Ascending aorta (tissue), 2 donors: ENCODE measurements at places on chromosomes 16 and 17.

DNA sequence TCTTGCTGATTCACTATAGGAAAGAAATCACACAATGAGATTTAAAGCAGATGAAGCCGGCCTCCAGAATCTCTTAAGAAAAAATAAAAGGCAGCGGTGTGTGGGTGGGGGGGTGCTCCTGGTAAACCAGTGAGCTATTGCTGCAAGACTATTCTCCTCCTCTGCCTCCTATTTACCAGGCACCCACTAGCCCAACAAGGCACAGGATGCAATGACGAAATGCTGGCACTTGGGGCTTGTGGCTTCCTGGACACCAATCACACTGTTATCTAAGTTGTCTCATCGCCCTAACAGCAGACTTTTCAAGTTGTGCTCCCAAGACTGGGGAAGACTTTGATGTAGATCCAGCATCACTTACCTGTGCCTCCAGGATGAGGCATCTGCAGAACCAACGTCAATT is 50.2 kb upstream of the NDRG4 start:
- no peak for DNase-seq

DNA sequence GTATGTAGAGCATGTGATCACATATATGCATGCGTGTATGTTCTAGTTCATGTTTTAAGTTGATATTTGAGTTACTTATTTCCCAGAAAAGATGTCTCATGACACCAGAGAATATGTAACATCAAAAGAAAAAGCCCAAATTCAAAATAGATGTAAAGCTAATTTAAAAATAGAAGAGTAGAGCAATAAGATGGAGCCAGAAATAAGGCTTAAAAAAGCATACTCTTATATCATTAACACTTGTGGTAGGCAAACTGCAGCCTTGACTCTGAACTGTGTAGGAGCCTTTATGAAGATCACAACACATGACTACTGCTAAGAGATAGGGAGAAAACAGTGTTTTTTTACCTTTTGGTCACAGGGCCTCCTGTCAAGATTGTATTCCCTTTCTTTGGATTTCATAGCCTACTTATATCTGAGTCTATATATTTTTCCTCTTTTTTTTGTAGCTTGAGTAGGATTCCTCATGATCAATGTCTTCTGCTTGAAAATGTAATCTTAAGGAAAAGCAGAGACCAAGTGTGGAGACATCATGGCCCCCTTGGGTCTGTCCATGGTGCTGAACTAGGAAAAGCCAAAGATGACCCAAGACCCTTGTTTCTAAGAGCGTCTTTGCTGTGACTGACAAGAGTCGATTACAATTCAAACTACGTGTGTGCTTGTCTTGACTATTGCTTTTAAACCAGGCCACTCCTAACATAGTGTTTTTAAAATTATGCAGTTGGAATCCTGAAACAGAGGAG is 390.4 kb downstream of the SHISA9 start:
- DNase-seq: no peak

- no peak for DNase-seq
These were observed 36.6 kb upstream of the RBFOX3 start for GRCh38 chr17:79647456-79647915.

GRCh38 chr16:16057102-16057501 is 107.7 kb downstream of the ABCC1 start:
- DNase-seq: no peak

GRCh38 chr16:48082516-48082915 is 73.3 kb downstream of the ABCC12 start:
- DNase-seq: no peak

GRCh38 chr17:49204516-49204915 is 5.9 kb downstream of the GNGT2 start:
- DNase-seq: no peak

GRCh38 chr17:1945621-1946020 is 79.5 kb downstream of the RTN4RL1 start:
- no peak for DNase-seq

DNA sequence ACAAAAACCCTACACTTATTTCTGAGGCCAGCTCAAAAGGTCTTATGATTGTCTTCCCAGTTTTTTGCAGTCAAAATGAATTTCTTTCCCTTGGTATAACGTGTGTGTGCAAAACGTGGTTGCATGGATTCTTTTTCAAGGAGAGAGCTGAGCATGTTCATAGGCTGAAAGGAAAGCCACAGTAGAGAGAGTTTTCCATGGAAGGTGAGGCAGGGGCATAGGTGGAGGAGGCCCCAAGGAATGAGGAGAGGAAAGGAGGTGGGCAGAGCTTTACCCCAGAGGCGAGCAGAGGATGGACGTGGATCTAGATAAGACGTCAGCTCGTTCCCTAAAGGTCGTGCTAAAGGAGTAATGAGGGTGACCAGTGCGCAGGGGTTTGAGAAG is 22.8 kb downstream of the TRPV2 start:
- no peak for DNase-seq

DNA sequence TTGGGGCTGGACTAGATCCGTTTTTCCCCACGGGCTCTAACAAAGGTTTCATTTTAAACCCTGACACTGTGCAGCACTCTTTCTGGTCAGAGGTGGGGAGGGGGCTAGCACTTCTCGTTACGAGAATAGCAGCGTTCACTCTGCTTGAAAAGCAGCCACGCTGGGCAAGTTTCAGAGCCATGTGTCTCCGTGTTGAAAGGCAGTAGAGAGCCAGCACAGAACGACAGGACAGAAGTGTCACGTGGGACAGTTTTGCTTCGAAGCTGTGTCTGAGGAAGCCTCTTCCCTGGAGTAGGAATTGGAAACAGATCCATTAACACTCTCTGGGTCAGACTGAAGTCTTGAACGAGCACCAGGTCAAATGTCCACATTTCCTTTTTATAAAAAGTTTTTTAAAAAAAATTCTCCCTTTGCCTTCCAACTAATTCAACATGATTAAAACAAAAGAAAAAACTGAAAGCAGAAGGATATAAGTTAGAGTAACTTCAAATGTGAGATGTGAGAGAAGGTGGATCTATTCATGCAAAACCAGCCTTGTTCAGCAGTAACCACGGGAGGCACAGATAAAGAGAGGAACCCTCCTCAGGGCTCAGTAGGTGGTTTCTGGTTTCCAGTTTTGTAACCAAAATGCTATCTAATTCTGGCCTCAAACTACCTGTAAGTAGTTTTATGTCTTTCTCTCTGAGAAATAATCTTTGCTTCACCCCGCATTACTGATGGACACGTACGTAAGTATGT is 65.0 kb downstream of the SMG6 start:
- DNase-seq: no peak

DNA sequence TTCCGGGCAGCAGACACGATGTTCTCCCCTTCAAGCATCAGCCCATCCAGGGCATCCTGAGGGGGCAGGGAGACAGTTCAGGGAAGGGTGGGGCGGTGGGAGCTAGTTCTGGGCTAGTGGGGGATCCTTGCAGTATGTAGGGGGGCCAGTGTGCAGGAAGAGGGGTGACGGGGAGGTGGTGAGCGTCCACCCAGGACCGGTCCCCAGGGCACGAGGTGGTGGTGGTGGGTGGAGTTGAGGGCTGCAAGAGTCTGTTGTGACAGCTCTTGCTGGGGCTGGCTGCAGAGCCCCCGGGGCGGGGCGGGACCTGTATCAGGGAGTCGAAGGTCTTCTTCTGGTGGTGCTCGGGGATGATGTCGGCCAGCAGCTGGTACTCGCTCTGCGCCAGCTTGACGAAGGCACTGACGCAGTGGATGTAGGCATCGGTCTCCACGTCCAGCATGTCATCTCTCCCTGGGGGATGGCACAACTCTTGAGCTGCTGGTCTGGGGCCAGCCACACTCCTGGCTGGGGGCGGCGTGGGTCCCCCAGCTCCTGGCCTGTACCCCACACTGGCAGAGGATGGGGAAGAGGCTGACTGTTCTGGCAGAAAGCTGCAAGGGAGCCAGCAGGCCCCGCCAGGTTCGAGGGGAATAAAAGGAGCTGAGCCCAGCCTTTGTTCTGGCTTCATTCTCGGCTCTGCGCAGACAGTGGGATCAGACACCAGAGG is 10.0 kb downstream of the ZACN start:
- no peak for DNase-seq

DNA sequence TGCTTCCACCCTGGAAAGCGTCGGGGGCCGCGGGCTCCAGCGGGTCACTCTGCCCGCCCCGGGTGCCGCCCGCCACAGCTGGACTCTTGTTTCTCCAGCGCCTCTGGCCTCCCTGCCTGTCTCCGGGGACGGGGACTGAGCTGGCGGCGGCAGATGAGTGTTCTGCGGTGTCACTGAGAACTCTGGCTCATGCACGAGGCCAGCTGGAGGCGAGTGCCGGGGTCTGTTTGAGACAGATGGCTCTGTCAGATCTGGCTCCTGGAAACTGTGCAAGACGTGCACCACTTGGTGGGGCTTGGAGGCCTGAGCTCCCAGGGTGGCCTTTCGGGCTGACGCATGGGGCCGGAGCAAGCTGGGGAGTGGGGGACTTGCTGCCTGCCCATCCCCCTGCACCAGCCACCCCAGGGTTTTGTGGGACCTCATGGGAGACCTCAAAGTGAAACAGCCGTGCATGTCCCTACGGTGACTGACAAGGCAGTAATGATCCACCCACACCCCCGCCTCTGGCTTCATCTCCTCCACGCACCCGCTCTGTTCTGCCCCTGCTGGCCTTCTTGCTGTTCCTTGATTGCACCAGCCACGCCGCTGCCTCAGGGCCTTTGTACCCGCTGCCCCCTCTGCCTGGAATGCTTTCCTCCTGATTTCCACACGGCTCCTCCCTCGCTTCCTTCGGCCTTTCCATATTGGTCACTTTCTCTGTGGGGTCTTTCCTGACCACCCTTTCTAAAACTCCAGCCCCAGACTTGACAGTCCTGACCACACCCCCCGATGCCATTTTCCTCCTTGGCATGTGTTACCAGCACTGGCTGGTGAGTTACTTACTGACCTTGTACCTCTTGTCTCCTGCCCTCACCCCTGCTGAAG is 174.9 kb upstream of the CIBAR2 start:
- DNase-seq: no peak

DNA sequence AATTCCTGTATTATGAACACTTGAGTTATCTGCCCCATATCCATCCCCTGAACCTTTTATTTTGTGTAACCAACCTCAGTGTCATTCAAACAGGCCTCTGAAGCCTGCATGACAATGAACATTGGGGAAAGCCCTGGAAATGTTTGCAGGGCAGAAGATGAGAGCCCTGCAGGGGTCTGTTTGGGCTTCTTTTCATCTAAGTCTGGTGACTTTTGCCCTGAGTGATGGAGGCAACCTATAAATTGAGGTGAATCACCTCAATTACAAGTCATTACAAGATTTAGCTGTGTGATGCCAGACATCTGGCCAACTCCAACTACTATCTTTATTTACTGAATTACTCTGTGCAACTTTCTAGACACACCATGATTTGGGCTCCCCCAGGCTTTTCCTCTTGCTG is 189.2 kb downstream of the MAF start:
- no peak for DNase-seq

GRCh38 chr16:88746506-88746905 is 38.5 kb downstream of the PIEZO1 start:
- DNase-seq: no peak

GRCh38 chr16:49788986-49789385 is 66.9 kb downstream of the ZNF423 start:
- DNase-seq: no peak

- no peak for DNase-seq
These were observed 15.6 kb upstream of the CBFA2T3 start for GRCh38 chr16:88992351-88993165.

GRCh38 chr16:55842369-55843104 is 9.6 kb upstream of the CES1 start:
- no peak for DNase-seq

DNA sequence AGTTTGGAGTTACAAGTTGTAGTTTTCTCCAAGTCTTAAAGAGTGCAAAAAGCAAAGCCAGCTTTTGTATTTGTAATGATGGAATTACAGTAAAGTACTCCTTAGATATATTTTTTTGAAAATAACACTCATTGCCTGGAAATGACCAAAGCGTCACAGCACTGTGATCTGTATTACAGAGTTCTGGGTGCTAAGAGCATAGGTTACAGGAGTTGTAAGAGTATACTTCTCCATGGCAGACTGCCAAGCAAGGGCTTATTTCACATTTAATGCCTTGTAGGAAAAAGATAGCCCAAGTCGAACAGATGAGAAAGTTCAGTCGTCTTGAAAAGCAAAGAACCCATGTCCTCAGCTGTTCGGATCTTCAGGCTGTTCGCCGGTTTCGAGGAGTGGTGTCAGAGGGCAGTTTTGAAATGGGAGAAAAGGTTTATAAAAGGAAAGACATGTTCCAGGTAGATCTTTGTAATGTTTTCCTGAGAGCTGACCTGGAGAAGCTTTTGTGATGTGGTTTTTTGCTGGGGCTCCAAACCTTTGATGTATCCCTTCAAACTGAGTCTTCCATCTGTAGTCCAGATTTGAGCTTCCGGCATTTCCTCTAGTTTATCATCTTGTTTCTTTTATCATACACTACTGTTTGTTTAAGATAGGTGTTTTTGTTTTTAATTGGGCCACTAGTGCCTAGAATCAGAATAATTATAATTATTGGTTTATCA is 41.3 kb downstream of the ERCC4 start:
- no peak for DNase-seq

DNA sequence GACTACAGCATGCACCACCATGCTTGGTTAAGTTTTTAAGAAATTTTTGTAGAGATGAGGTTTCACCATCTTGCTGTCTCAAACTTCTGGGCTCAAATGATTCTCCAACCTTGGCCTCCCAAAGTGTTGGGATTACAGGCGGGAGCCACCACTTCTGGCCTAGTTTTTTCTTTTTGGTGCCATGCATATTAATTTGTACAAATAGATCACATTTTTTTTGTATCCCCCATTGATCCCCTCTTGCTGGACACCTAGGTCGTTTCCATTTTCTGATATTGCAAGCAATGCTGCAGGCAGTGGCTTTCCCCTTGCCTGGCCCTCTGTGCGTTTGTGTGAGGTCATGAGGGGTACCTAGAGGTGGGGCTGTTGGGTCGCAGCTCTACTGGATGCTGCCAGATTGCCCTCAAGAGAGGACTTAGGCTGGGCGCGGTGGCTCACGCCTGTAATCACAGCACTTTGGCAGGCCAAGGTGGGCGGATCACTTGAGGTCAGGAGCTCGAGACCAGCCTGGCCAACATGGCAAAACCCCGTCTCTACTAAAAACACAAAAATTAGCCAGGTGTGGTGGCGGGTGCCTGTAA is 23.8 kb downstream of the RAP1GAP2 start:
- no peak for DNase-seq
